Glutamatergic neuron (in vitro differentiated cells): ENCODE measurements at places on chromosomes 6 and 20. TPM values are rescaled to one million over a fixed set of nuclear protein-coding genes. Genes with fewer than 3 reads are reported as not detected.

Gene HLA-DRA
- not detected for total RNA-seq

Gene SASH1
- 5.0 TPM for total RNA-seq

Gene KIAA1755
- 1.6 TPM for total RNA-seq

Gene ARHGAP40
- not detected for total RNA-seq

Gene BFSP1
- 0.69 TPM for total RNA-seq

Gene HLA-DRB5
- total RNA-seq: not detected

Gene CDSN
- total RNA-seq: not detected

Gene PEX6
- 13.8 TPM for total RNA-seq

Gene CASS4
- total RNA-seq: not detected

Gene TFAP2A
- total RNA-seq: 0.32 TPM

Gene ADGRF4
- total RNA-seq: not detected

Gene HLA-DRB1
- 0.34 TPM for total RNA-seq

Gene NEDD9
- total RNA-seq: 0.71 TPM

Gene BPIFB4
- not detected for total RNA-seq

Gene RIPOR3
- not detected for total RNA-seq

Gene APOM
- total RNA-seq: 1.5 TPM

Gene SLC44A4
- total RNA-seq: not detected

Gene WFDC5
- not detected for total RNA-seq

Gene COL21A1
- 0.69 TPM for total RNA-seq

Gene MLIP
- 0.44 TPM for total RNA-seq

Gene SOX18
- total RNA-seq: 0.66 TPM

Gene LCA5
- 5.3 TPM for total RNA-seq

Gene MEP1A
- total RNA-seq: not detected

Gene LY6G6D
- total RNA-seq: not detected

Gene SPATS1
- not detected for total RNA-seq

Gene PPP1R16B
- total RNA-seq: 5.3 TPM
